H54 (cell line): ENCODE measurements at places on chromosomes 3 and 15.

DNA sequence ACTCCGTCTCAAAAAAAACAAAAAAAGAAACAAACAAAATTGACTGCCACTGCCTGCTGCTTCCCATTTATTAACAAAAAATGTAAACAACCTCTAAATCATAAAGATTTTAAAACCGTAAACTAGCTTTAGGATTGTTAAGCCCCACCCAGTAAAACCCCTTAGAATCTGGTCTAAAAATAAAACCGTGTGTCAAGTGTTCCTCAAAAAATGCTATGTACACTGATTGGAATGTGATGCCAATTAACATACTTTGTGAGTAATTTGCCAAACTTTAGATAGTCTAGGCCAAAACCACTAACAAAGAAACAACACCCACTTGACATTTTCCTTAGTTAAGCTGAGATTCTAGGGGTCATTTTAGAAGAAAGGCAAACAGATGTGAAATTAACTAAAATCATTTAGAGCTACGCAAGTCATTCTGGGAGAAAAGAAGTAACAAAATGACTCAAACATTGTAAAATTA lies 5.3 kb downstream of the RAF1 start:
- DNase-seq, result no peak

- DNase-seq, result no peak
These were observed 28.2 kb upstream of the PIAS1 start for GRCh38 chr15:68025835-68026424.

DNA sequence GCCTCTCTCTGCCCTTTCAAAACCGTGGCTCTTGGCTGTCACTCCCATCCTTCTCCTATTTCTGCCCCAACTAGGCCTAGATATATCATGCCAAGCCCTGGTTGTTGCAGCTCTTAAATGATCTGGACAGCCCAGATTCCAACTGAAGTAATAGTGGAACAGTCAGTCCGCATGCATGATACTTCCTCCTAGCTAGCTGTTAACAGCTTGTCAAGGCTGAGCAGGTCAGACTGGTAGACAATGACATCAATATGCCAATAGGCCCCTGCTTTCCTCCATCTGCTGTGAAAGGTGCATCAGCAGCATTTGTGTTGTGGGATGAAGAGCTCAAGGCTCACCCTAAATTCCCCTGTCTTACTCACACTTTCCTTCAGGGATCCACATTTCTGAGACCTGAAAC lies 527.7 kb upstream of the TGFBR2 start:
- no peak for DNase-seq

- no peak for DNase-seq
These were observed 58.1 kb upstream of the TTC14 start for GRCh38 chr3:180543877-180544276.

GRCh38 chr15:71893691-71894090 lies 83.3 kb downstream of the NR2E3 start:
- no peak for DNase-seq
